ENCODE measurements at places on chromosomes 4 and X.

- DNase-seq = no peak
These were observed 18.9 kb downstream of the RPS4X start for GRCh38 chrX:72258174-72258573.

DNA sequence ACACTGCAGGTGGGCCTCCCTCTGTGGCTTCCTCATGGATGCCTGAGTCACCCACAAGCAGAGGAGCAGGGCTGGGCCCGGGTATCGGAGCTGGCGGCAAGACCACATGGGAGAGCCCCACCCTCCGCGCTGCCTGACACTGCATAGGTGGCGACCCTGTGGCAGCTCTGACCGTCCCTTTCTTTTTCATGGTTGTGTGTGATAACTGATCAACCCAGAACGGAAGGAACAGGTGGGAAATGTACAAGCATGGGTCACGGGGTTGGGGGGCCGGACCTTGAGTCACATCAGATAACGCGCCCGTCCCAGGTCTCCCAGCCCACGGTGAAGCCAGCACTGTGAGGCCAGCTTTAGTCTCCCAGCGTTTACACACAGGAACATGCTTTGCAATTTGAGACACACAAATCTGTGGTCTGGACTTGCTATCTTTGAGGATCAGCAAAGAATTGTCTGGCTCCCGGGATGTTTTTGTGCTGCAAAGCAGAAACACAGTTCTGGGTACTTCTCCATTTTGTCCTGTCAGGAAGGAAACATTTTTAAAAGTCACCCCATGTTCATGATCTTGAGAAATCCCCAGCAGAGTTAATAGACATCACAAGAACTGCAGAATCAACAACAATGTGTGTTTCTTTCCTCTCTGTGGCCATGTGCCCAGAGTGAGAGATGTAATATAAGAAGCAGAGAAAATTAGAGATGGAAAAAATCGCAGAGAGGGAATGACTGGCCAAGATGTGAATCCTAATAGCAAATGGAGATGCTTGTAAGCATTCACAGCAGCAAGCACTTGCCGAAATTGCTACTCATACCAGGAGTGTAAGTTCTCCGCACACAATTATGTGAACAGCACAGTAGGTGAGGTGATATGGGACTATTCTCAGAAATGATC lies 70.1 kb upstream of the CBR4 start:
- no peak for DNase-seq

GRCh38 chr4:14233126-14233525 lies 605.6 kb upstream of the BOD1L1 start:
- no peak for DNase-seq

GRCh38 chr4:119103263-119103662 lies 32.4 kb upstream of the MYOZ2 start:
- DNase-seq = no peak

DNA sequence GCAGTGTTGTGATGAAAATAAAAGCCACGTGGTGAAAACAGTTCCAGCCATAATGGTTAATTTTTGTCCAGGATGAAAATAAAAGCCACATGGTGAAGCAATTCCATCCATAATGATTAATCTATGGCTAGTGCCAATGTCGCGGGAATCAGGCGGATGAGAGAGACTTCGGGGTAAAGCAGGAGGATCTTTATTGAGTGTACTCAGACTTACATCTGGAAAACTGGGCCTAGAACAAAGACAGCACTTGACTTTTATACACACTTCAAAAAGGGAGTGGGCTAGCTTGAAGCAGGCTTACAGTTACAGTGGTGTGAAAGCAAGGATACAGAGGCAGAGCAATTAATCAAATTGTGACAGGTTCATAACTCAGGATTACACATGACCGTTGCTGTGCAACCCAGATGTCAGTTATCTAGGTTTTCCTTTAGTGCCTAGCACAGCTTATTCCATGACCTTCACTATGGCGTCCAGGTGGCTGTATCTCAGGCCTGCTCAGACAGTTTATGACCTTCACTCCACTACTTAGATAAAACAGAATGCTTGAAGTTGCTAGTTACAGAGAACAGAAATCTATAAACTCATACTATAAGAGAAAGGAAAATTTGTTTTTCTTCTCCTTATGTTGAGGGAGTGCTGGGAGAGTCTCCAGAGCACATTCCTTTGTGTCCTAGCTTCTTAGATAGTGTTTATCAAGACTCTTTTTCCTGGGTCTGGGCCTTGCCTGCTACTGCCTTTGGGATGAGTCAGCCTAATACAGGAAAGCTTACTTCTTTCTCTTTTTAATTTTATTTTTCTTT lies 5.9 kb upstream of the PLA2G12A start:
- DNase-seq = no peak

DNA sequence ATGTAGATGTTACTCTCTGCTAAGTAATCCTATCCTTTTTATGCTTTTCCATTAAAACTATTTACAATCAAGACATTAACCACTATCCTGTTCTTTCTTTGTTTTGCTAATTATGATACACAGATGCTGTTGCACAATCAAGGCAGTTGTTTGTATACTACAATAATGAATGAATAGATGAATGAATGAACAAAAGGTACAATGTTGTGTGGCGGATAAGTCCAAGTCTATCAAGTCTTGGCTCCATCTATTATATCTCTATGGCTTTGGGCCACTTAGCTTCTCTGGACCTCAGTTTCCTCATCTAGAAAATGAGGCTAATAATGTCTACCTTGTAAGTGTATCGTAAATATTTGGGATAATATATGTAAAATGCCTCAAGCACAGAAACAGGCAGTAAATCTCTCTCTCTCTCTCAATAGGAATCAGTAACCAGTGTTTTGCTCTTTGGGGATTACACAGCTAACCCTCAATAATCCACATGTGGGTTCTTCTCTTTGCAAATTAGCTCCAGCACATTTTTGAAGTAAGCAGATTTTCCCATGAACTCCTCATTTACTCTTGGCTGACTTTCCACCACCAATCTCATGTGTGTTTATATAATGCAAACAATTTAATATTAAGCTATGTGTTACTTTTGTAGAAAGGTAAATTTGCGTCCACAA lies 27.8 kb upstream of the TSPAN5 start:
- no peak for DNase-seq

GRCh38 chr4:25021216-25021615 lies 9.5 kb downstream of the LGI2 start:
- DNase-seq = no peak

GRCh38 chr4:23022032-23022431 lies 329.3 kb downstream of the GBA3 start:
- DNase-seq = no peak

DNA sequence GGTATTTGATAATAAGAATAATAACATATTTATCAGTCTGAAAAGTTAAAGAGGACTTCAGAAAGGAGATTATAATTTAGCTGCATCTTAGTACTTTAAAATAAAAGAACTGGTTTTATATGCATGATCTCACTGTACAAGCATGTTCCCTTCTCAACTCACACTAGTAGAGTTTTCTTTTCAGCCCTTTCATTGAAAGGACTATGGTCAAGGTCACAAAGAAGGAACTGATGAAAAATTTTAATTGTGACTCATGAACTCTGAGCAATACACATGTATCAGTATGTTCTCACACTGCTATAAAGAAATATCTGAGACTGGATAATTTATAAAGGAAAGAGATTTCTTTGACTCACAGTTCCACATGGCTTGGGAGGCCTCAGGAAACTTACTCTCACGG lies 73.7 kb upstream of the NDST4 start:
- DNase-seq = no peak

DNA sequence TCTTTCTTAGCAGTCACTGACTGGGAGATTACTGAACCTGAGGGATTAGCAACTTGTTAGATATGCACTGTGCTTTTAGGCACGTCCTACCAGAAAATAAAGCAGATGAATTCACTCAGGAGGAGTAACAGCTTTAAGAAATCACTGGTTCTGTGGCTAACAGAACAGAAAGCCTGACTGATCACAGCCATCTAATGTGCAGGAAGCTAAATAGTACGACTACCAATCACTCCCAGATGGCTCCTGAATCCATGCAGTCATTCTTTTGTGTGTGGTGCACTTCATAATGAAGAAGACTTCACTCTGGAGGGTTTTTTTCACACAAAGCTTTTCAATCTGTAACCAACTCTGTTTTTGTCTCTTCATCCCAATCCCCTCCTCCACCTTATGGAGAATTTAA lies 305.3 kb upstream of the INTU start:
- DNase-seq = no peak

DNA sequence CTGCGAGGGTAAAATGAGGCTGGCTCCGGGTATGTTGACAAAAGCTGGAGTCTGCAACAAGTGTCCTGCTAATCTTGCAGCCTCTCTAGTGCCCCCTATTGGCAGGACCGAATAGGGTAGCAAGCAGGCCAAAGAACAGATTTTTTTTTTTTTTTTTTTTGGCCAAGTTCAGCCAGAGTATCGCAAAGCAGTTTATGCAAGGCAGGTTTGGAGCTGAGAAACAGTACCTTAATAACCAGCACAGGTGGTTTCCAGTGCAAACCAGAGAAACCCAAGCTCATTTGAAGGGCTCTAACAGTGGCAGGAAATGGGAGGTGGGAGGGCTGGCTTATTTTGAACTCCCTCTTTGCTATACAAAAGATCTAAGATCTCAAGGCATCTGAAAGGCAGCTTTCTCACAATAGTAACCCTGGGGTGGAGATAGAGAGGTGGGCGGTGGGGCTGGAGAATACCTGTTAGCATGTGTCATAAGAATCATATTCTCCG lies 38.2 kb upstream of the OCIAD2 start:
- no peak for DNase-seq

GRCh38 chr4:62512271-62512670 lies 1312.1 kb downstream of the ADGRL3 start:
- DNase-seq = no peak

DNA sequence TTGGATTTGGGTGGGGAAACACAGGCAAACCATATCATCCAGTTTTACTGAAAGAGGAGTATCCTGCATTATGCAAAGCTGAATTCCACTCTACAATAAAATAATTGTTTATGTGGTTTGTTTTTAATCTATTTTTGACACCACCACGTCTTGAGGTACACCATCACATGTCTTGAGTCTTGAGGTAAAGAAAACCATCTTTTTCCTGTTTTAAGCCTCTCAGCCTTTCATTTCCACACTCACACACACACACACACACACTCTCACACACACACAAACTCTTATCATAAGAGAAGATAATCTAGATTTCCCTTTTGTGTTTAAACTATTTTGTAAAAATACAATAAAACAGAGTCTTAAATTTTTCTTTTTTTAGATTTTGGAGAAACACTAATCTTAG lies 32.0 kb downstream of the SPIN3 start:
- DNase-seq = no peak

DNA sequence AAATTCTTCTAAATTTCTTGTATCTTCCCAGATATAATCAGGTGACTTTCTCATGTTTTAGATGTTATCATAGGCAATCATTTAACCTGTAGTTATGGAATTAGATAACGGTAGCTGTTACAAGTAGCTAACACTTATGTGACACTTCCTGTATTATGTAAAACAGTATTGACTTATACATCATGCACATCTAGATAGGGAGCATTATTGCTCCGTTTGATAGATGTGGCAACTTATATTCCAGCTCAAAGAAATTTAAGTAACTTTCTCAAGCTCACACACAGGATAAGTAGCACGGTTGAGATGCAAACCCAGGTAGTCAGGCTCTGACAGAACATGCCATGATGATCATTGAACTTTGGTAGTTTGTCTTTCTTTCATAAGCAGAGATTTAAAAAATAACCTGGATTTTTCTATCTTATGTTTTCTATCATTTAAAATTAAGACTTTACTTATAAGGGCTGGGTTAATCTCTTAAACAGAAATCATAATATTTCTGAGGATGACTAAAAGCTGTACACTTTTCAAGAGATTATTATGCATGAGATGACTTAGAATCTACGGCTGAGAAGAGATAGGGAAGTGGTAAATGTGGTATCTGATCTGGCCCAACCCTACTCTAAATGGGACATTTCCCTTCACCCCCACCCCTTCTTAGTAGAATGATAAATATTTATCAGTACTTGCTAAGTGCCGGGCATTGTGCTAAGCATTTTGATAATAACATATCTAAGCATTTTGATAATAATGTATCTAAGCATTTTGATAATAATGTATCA lies 69.1 kb upstream of the HPGD start:
- DNase-seq = no peak

DNA sequence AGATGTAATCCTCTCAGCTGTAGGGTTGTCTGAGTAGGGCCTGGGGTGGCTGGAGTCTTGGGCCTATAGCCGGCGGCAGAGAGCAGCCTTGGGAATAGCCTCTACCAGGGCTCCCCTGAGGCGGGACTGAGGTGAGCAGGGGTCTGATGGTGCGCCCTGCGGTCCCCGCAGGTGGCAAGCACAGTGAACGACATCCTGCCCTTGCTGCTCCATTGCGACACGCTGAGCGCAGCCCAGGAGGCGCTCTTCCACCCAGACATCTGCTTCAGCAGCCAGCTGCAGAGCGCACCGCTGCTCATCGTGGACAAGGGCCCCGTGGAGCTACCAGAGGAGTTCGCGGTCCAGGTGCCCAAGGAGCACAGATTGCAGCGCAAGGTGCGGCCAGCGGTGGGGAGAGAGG lies 317.0 kb downstream of the ADGRL3 start:
- DNase-seq = no peak

DNA sequence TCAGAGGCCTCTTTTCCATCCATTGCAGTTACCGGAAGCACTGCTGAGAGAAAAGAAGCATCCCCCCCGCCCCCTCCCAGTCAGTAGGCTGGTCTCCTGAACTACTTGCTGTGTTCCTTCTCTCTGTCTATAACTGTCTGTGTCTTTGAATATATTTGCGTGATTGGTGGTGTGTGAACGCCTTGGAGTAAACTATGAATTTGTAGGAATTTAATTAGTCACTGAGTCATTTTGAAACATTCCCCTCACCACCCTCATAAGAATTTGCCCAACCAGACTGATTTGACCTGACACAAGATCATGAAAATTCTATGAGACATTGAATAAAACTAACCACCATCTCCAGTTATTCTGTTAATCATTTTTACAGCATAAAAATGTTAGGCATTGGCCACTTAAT lies 6.7 kb upstream of the NXF3 start:
- no peak for DNase-seq

DNA sequence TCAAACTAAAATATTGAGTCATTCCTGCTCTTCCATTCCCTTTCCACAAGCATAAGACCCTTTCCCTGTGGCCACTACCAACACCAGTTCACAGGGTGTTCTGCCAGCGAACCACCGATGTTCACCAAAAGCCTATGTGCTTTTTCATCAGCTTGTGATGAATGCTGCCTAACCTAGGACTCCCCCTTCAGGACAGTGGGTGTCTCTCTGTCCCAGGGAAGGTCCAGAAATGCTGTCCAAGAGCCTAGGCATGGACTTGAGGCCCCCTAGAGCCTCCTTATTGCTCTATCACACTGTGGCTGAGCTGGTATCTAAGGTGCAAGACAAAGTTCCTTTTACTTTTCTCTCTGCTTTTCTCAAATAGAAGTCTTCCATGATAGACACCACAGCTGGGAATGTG lies 1015.6 kb downstream of the PCDH19 start:
- DNase-seq = no peak

DNA sequence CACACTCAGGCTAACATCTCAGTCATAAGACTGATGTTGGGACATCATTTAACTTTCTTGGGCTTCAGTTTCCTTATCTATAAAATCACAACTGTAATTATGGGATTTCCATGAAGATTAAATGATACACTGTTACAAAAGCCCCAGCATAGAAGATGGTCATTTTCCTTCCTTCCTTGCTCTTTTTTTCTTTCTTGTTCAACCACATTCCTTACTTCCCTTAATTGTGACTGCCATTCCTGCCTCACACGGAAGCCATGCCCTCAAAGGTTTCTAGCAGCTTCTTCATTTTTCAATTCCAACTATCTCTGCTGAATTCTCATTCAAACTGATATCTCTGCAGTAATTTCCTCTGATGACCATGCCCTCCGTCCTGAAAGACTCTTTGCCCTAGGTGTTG lies 311.8 kb downstream of the PPP3CA start:
- DNase-seq = no peak
